ENCODE measurements at places on chromosomes 5 and 9.

DNA sequence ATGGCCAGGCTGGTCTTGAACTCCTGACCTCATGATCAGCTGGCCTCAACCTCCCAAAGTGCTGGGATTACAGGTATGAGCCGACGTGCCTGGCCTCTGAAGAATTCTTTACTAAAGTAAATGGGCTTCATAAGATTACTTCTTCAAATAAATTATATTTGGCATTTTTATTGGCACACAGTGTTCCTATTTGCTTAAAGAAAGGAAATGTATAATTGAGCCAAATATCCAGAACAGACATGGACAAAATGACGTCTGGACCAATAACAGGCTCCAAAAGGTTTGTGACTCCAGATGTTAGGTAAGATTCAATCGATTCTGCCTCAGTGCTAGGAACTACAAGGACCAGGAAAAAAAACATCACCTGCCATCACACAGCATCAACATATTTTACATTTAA lies 40.7 kb downstream of the ECPAS start:
- no peak for DNase-seq

DNA sequence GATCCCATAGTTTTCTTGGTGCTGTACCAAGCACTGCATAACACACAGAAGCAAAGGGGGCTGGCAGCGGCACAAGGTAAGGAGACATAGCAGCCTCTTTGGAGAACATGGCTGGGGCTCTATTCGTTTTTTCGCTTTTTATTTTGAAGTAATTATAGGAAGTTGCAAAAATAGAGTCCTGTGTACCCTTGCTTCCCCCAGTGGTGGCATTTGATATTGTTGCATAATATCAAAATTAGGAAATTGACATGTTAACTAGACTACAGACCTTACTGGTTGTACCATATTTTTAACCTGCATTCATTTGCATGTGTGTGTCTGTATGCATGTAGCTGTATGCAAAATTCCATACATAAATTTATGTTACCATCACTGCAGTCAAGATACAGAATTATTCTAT lies 6.6 kb upstream of the UBQLN1 start:
- peak; percentile 28 for DNase-seq

- no peak for DNase-seq
These were observed 329.9 kb upstream of the ITGA1 start for GRCh38 chr5:52457810-52458209.

DNA sequence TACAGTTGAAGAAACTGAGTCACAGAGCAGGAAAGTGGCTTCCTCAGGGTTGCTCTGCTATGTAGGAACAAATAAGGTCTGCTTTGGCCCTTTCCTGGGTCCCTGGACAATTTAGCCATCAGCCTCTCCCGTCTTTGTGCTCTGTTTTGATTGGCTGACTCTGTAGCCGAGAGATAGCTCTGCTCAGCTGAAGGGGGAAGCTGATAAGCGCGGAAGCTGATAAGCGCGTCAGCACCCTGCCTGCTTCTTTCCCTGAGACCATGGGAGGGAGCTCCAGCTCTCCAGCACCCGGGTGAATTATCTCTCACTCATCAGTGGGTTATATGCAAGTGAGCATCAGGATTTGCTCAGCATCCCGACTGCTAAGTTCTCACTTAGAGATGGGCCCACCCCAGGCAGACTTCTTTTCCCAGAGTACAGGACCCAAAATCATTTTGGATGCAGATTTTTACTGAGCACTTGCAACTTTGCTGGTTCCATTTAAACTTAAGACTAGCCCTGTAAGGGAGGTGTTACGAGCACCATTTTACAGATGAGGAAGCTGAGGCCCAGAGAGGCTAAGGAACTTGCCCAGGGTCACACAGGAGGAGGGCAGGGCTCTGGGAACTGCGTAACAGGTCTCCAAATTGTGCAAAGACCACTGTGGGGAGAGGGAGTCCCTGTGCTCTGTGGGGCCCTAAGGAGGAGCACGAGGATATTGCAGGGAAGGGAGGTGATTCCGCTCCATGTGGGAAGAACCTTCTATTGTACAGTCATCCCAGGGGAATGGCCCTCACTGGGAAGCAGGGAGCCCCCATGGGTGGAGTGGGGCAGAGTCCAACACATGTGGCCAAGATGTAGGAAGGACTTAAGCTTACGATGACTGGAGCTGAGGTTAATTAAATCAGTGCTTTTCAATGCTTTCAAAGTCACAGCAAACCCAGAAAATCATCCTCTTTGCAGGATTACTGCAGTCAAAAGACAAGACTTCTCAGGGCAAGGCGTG lies 83.7 kb upstream of the ORM1 start:
- DNase-seq = no peak

DNA sequence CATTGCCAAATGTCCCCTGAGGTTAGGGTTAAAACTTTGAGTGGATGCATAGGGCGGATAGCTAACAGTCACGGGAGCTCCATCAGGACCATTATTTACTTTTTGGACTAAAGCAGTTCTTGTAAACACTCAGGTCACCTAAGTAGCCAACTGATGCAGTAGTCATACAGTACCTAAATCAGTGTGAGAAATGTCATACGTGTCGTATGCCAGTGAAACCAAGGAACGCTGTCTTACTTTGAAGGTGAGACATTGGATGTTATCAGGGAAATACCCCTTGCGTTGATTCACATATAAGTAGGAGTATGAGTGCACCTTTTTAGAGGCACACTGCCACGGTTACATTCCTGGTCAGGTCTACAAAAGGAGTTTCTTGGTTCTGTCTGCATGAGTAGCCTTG lies 101.9 kb downstream of the LNPEP start:
- DNase-seq = no peak

DNA sequence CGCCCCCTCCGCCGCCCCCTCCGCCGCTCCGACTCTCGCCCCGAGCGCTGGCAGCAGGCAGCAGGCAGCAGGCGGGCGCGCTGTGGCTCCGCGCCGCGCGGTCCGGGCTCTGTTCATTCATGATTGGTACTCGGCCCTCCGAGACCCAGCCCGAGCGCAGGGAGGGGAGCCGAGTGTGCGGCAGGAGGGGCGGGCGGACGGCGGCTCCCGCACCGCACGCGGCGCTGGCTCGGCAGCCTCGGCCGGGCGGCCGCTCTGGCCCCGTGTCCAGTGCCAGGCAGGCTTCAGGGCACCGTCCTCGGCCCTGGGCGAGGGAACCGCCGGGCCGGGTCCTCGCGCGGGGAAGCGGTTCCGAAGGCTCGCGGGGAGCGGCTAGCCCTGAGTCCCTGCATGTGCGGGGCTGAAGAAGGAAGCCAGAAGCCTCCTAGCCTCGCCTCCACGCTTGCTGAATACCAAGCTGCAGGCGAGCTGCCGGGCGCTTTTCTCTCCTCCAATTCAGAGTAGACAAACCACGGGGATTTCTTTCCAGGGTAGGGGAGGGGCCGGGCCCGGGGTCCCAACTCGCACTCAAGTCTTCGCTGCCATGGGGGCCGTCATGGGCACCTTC lies at the start of gene KCNIP1:
TSS of gene KCNIP1 (plus strand) at position 31 of the 607 bp plus-strand sequence.
- no peak for DNase-seq

DNA sequence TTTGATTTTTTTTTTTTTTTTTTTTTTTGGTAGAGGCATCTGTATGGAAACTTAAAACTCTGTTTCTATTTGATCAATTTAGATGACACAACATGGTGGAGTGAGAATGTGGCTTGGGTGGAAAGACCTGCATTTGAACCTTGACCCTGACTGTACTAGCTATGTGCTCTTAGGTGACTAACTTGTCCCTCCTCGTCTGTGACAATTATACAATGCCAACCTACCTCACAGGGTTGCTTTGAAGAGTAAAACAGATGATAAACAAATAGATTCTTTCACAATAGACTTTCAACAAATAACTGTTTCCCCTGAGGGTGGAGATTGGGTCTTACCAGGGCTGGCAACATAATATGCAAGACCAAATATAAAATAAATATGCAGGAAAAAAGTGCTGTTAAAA lies 109.3 kb downstream of the CRB2 start:
- DNase-seq = no peak

GRCh38 chr5:90528601-90529193 lies 687 bp downstream of the LYSMD3 start:
- peak; percentile 49 for DNase-seq

DNA sequence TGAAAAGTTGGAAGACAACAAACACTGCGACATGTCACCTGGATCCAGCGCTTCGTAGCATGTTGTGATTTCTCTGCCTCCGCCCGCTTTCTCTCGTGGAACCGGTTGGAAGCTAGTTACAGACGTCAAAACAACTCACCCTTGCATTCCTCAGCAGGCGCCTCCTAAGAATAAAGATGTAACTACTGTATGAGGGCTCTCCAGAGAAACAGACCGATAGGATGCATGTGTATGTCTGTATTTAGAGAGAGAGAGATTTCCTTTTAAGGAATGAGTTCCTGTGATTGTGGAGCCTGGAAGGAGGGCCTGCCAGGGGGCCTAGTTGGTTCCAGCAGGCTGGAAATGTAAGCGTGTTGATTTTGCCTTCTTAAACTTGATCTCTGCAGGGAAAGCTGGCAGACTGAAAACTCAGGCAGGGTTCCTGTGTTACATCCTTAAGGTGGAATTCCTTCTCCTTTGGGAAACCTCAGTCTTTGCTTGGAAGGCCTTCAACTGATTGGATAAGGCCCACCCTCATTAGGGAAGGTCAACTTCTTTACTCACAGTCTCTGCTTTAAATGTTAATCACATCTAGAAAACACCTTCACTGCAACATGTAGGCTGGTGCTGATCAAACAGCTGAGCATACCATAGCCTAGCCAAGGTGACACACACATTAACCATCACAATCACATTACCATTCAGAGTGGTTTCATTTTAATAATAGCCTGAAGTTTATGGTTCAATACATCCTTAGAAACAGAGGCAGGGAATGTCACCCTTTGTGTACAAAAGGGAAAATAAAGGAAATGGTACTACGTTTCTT lies 163.8 kb downstream of the SYK start:
- no peak for DNase-seq

- no peak for DNase-seq
These were observed 81.0 kb downstream of the WWC1 start for GRCh38 chr5:168372356-168372946.

DNA sequence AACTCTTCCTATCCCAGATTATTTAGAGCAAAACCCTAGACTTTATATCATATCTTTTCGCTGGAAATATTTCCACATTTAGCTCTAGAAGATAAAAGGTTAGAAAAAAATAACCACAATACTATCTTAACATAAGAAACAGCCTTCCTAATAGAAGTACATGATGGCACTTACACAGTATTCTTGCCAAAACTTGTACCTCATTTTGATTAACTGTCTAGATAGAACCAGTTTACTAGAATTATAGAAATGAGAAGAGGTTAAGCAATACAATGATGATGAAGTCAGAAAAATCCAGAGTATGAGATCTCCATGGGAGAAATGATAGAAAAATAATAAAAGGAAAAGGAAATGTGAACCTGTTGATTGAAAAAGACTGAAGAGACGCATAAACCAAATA lies 63.1 kb downstream of the SLC12A2 start:
- DNase-seq = no peak

DNA sequence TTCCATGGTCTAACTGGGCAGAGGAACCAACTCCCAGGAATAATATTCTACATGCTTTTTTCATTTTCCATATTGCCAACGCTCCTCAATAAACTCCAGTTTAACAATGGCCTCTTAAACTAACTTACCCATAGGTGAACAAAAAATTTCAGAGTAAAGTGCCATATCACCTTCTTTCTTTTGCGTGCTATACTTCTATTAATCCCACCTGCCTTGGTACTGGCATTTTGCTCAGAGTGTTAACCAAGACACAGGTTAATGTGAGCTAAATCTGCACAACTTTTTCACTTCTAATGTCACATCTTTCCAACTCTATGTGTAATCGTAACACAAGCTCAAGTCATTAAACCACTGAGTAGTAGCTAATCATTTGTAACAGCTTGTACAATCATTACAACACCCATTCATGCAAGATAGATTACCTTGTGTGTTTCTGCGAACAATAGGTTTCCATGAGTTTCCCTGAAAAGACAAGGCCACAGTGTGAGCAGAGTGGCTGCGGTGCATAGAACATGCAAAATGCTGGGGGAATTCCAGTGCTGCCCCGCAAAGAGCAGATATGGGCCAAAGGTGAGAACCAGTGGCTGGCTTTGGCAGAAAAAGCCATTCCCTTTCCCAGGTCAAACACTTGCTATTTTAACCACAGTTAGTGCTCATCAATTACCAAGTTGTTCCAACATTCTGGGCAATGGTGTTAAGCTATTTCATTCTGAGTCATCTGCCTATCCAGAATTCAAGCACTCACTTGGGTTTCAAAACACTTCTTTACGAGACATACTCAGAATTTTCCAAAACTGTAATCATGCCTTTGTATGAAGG lies 42.8 kb downstream of the TIMD4 start:
- DNase-seq = peak; percentile 41

DNA sequence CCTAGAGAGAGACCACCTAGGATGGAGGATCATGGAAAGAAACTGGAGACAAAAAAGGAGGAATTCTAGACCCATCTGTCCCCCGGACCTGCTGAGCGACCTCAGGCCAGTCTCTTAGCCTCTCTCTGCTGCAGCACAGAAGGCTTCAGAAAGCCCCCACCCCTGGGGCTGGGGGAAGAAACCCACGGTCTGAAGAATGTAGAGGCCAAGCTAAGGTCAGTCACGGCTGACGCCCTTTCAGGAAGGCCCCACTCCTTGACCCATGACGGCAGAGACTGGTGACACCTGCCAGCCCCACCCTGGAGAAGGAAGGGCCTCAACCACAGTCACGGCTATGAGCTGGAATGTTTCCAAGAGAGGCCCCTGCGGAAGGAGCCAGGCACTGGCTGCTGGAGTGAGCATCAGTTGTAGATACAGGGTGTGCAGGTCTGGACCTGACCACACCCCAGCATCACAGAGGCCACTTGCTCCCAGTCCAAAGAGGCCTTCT lies 120.5 kb upstream of the BOD1 start:
- no peak for DNase-seq

- no peak for DNase-seq
These were observed 9.0 kb upstream of the PAPPA start for GRCh38 chr9:116144555-116144954.

DNA sequence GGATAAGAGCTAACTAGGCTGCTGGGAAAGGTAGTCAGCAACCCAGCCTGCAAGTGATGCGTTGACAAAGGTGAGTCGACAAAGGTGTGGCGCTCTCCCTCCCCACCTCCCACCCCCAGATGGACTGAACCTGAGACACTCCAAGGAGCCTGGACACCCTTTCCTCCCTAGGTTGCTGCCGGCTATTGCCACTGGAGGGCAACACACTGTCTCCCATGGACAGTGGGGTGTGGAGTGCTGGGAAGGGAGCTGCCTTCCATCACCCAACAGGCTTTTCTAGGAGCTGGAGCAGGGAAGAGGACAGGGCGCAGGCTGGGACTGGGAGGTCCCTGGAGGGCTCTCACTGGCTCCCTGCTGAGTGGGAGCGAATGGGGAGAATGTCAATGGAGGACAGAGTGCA lies 75.4 kb upstream of the ARAP3 start:
- DNase-seq = no peak

GRCh38 chr9:98130576-98131228 lies 11.7 kb upstream of the TRIM14 start:
- no peak for DNase-seq

DNA sequence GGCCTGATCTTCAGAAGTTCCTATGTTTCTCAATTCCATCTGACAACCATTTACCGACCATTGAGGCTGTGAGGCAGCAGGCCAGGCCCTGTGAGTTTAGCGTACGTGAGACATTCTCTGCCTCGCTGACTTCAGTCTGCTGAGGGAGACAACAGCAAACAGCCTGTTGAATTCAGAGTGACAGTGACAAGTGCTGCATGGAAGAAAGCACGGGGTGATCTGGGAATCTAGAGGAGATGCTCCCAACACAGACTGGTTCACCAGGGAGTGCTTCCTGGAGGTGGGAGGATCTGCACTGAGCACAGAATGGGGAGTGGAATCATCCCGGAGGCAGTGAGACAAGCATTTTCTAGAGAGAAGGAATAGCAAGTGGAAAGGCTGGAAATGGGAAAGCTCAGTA lies 10.0 kb upstream of the DDX41 start:
- no peak for DNase-seq

Data from CD4-positive, alpha-beta T cell treated with Interleukin-21 for 1 hour (primary cell).